Small intestine (tissue), 16 donors: ENCODE measurements at places on chromosomes 5 and 9. TPM values are rescaled to one million over a fixed set of nuclear protein-coding genes. Genes with fewer than 3 reads are reported as not detected.

SLC6A3 gene
- polyA plus RNA-seq: not detected

SOWAHA gene
- 75.4 TPM for polyA plus RNA-seq

LRRC19 gene
- polyA plus RNA-seq: 121 TPM

GRCh38 chr5:151357792-151358191 lies 10.4 kb upstream of the SLC36A2 start:
- no peak for DNase-seq

DNA sequence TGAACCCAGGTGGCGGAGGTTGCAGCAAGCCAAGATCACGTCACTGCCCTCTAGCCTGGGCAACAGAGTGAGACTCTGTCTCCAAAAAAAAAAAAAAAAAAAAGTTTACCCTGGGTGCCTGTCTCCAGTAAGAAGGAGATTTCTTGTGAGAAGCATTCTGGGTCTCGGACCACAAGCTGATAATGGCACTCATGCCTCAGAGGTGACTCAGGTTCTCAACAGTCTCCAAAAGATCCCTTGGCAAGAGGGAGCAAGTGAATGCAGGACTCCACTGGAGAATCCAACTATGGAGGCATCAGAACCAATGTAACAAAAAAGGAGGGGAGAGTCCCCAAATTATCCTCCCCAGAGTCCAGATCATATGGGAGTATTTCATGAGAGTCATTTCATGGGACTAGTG lies 106.0 kb upstream of the LRRTM2 start:
- no peak for DNase-seq
